ENCODE measurements at places on chromosomes 4 and X.
A peak's percentile ranks its signal among the peaks of the same experiment; 100 is the strongest.

- no peak for DNase-seq
Measured at GRCh38 chr4:76380561-76380960, 40.4 kb downstream of the CCDC158 start.

- no peak for DNase-seq
Measured at GRCh38 chr4:61210186-61210939, 10.2 kb downstream of the ADGRL3 start.

- DNase-seq: no peak
Measured at GRCh38 chr4:53840643-53841042, 223.8 kb downstream of the CHIC2 start.

- DNase-seq: peak; percentile 24
Measured at GRCh38 chr4:140233791-140234696, 80.1 kb upstream of the MAML3 start.

DNA sequence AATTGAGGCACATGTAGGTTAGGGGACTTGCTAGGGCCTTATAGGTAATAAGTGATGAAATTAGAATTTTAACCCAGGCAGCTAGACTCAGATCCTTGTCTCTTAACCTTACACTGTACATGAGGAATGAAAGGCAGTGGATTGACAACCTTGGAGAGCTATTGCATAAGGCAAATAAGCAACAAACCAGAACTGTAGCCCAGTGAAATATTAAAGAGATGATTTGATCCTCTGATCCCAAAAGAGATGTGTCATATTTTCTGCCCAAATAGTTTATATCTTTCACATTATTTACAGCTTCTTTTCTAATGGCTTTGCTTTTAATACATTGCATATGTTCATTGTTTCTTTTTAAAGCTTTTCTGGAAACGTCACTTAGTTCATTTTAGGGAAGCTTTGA, 252.6 kb downstream of the ANK2 start:
- DNase-seq: no peak
